IPS DF 19.7 (cell line): ENCODE measurements at places on chromosomes 6 and 20.

DNA sequence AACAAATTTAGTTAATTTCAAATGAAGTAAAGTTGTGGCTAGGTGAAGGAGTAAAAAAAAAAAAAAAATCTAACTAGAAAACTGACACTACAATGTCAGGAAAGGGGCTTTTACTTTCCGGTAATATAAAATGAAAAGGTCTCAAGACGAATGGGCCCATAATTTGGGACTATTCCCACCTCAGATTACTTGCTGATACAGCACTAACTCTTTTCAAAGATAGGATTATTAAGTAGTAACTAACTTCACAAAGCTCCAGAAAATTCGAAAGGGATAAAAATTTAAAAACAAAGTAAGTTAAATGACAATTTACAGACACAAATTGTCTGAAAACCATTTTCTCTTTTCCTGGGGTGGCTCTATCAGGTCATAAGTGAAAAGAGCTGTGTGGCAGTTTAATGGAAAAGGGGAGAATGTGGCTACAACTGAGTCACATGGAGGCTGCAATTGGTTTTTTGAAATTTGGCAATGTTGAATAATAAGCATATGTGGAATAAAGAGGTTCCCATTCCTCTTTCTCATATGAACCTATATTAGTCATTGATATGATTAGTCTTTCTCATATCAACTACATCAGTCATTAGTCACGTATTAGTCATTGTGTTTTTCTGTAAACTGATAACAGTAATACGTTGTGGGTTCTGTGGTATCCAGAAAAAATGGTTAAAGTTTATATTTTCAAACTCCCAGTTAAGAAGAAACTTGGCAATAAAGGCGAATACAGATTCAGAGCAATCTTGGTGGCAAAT lies 78.0 kb downstream of the RWDD2A start:
- DNase-seq = no peak

GRCh38 chr20:14199111-14199510 lies 138.3 kb downstream of the FLRT3 start:
- no peak for DNase-seq

GRCh38 chr20:20609522-20609921 lies 102.9 kb downstream of the RALGAPA2 start:
- DNase-seq = no peak

DNA sequence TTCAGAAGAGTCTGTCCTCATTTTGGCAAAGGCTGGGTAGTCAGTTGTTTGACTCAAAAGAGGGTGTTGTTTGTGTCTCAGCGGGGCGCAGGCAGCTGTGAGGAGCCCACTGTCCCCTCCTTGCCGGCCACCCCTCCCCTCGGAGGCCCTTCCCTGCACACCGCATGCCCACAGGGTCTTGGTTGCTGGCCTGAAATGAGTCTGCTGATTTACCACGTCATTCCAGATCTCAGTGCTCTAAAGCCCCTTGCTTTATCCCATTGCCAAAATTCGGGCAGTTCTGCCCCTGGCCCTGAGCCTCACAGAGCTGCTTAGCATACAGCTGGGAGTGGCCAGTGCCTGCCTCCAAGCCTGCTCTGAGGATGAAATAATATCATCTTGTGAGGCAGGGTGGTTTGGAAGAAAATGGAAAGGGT lies 220.7 kb downstream of the UST start:
- DNase-seq = no peak
